ENCODE measurements at places on chromosomes 4 and X.

DNA sequence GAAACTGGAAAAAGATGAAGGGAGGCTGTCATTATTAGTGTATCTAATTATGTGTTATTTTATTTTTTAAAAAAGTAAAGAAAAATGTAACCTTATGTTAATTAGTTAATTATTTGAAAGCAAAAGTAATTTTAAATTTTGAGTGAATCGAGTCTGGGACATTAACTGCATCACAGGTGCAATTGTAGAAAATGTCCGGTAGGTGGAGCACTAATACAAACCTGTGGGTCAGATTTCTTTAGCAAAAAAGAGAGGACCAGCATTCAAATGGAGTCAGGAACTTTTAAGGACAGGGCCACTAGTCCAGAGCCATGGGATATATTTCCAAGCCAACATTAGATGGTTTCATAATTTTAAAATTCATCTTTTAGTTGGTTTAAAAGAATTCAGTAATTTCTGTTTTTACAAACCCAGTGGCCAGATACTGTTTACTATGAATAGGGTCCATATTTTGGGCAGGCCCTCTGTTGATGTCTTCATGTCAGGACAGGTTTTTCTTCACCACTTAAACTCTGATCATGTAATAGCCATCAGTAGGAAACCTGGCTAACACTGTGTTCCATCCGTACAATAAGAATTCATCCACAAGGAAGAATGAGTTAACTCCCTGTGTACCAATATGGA, 27.2 kb downstream of the BST1 start:
- DNase-seq, result no peak

DNA sequence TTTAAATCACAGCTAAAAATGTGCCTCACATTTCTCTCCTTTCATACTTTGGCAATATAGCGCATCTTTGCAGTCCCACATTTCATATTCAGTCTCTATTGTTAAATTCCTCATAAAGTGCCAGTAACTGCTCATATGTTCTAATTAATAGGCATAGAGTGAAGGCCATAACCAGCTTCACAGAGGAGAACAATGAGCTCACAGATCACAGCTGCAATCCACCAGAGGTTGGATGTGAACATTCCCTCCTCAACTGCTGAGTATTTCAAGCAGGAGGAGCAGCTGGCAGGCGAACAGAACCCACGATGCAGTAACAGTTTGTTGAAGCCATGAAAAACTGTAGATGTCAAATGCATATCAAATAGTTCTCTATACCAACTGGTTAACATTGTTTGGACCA, 2088.7 kb upstream of the AGA start:
- DNase-seq, result no peak

DNA sequence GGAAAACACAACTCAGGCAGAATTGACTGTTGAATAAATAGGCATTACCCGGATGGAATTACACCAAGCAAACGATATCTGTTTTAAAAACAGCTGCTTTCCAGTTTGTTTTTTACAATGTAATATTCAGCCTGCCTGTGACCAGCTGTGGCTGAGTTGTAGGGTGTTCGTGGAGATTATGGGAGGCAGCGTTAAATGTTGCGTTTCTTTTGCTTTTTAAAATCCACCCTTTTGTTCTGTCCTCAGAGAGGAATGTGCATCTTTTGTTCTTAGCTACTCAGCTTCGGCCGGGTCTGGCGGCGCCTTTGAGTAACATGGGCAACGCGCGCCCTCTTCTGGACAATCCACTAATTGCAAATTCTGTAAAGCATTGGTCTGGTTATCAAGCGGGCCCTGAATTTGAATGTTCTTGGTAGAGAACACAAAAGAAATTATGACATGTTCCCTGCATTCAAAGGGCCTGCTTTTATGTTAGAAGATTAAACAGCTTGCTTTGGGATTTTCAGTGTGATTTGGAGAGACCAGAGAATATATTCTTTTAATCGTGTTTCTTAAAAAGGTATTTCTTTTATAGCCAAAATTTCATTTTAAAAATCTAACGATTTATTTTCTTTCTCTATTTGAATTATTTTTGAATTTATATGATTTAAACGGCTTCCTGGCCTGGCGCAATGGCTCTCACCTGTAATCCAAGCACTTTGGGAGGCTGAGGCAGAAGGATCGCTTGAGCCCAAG, 76.3 kb upstream of the TRIM2 start:
- no peak for DNase-seq

DNA sequence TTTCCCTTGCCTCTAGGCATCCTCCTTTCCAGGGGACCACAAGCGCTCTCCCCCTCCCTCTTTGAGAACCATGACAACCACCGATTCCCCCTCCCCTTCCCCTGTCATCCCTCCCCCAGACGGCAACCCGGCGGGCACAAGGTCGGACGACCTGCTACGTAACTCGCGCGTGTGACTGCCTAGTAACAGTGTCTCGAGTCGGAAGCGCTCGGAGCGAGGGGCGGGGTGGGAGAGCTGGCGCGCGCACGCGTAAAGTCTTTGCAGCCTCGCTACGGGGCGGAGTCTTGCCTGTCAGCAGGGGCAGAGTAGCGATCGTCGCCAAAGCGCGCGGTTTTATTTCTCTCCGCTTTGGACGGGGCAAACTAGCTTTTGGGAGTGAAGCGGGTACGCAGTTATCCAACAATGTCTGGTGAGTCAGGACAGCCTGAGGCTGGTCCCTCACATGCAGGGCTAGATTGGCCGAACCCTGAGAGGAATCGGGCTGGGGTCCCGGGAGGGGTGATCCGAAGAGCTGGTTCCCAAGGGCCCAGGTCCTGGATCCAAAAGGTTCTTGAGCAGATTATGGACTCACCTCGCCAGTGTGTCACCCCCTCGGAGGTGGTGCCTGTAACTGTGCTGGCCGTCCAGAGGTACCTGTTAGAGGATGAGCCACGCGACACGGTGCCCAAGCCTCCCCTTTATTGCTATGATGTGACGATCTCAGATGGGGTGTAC, at the start of gene RADX:
Gene RADX (plus strand): TSS at position 300 of the 714 bp plus-strand sequence. CDS start 103 bp downstream, at position 403.
- no peak for DNase-seq

DNA sequence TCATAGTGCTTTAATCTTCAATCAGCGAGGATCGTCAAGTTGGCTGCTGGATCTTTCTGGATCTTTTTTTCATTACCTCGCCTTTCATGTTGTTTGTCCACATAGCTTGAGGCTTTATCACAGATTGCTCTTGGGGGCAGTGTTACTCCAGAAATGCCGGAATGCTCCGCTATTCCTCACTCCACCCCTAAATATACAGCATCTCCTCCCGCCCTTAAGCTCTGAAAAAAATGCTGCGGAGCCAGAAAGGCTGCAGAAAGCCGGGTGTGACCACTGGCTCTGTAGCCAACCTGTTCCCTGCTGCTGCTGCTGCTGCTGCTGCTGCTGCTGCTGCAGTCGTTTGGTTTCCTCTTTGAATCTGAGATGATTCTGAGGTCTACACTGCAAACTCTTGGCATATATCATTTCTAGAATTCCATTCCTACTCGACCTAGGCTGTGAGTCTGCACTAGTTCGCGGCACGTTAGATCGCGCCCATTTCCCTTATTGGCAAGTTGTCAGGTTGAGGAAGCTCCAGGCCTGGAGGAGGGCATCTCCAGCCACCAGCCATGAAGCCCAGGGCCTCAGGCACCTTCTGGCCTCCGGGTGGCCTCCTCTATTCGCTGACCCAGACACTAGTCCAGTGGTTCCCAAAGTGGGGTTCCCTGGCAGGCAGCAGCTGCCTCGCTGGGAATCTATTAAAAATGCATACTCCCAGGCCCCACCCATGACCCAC, 34.2 kb downstream of the WDR13 start:
- peak; percentile 68 for DNase-seq

DNA sequence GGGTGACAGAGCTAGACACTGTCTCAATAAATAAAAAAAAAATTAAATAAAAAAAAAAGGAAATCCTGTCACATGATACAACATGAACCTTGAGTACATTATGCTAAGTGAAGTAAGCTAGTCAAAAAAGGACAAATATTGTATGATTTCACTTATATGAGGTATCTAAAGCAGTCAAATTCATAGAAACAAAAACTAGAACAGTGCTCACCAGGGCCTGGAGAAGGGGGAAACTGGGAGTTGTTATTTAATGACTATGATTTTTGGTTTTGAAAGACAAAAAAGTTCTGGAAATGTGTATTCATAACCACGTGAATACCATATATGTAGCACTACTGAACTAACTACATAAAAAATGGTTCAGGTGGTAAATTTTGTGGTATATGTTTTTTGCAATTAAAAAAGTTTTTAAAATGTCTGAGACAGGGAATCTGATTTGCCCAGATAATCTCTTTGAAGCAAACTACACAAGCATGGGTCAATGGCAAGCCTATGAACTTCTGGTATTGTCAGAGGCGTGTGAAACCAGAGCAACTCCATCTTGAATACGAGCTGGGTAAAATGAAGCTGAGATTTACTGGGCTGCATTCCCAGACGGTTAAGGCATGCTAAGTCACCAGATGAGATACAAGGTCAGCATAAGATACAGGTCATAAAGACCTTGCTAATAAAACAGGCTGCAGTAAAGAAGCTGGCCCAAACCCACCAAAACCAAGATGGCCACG, 42.3 kb downstream of the ANAPC10 start:
- DNase-seq, result no peak

DNA sequence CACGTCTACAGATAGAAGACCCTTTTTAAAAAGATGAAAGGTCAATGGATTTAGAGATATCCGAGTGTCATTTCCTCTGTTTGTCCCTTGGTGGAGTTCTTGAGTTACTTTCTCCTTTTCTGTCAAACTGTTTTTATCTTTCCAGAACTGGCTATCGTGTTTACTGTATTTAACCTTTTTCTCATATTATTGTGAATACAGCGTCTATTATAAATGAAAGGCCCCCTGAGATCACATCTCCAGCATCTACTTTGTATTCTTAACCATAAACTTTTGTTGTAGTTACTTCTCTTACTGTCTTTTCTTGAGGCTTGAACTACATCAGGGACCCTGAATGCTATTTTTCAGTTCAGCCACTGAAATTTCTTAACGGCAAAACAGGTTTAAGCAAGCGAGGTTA, 4.0 kb upstream of the PCDH7 start:
- DNase-seq, result no peak

DNA sequence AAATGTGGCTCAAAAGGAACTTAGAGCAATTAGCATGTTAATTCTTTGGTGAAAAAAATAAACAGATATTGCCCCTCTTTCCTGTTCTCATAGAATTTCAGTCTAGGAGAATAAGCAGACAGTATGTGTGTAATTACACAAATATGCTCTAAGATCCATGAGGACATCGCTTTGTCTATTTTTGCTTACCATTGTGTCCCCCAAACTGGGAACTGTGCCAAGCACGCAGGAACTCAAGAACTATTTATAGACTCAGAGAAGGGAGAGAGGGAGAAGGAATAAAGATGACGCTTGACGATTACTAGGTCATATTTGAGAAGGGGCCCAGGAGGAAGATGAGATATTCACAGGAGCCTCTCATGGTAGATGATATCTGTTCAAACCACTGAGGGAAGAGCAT, 692.6 kb downstream of the RAB28 start:
- DNase-seq, result no peak

DNA sequence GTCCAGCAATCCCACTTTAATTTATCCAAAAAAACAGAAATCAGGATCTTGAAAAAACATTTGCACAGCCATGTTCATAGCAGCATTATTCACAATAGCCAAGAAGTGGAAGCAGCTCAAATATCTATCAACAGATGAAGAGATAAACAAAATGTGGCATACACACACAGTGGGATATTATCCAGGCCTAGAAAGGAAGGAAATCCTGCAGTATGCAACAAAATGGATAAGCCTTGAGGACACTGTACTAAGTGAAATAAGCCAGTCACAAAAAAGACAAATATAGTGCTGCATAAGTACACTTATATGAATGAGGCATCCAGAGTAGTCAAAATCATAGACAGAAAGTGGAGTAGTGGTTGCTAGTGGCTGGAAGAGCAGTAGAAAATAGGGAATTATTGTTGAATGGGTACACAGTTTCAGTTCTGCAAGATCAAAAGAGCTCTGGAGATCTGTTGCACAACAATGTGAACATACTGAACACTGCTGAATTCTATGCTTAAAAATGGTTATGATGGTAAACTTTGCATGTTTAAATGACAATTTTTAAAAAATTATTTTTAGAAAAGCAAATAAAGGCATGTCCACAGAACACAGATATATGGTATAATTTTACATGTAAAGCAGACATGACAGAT, 25.6 kb downstream of the CHM start:
- no peak for DNase-seq

- no peak for DNase-seq
Measured at GRCh38 chr4:77911842-77912450, 49.3 kb downstream of the MRPL1 start.

- no peak for DNase-seq
Measured at GRCh38 chr4:164872481-164872880, 4.5 kb upstream of the APELA start.

GRCh38 chr4:75555294-75556164, at the start of gene ODAPH:
TSS of gene ODAPH (plus strand) at chr4:75556066. CDS start at chr4:75556083, 17 bp downstream.
- DNase-seq, result no peak

- DNase-seq, result no peak
Measured at GRCh38 chrX:153573984-153574383, 25.0 kb downstream of the CCNQ start.

GRCh38 chr4:168398589-168398988, 80.0 kb upstream of the DDX60 start:
- DNase-seq, result no peak

DNA sequence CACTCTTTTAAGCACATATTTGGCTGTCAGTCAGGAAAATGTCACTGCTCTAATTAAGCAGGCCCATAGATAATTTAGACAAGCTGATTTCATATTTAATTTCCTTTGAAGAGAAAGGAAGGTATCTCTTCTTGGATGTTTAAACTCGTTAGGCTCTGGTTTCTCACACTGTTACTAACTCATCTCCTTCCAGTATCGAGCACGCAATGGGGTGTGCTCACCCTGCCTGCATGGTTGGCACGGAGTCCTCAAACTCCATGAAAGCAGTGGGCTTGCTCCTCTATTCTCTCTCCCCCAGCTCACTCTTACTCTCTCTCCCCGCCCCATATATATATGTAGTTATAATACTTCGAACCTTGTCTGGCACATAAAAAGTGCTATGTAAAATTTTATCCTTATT, 76.9 kb downstream of the EGF start:
- DNase-seq, result no peak

- no peak for DNase-seq
Measured at GRCh38 chr4:188363196-188363595, 224.0 kb downstream of the TRIML1 start.

GRCh38 chr4:112564706-112565270, 48.8 kb upstream of the NEUROG2 start:
- no peak for DNase-seq

DNA sequence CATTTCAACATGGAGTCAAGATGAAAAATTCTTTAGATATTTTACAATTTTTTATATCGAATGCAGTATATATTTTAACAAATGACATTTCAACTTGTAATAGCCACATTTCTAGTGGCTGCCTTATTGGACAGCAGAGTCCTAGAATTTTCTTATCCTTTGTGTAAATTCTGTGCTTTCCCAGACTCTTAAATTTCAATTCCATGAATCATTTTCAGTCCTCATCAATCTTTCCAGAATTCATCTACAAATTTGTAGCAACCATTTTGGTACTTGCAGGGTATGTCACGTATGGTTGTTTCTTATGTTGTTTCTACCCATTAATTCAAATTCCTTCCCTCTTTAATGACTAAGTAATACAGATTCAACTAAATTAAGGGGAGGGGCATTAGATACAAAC, 2.7 kb downstream of the PAICS start:
- no peak for DNase-seq

- DNase-seq, result no peak
Measured at GRCh38 chrX:133911825-133912495, 73.4 kb downstream of the GPC3 start.

- no peak for DNase-seq
Measured at GRCh38 chrX:38937400-38937799, 136.1 kb downstream of the MID1IP1 start.
